ENCODE measurements at places on chromosomes 16 and 17.

- DNase-seq = no peak
These were observed 155.4 kb downstream of the CLEC16A start for GRCh38 chr16:11099672-11100205.

DNA sequence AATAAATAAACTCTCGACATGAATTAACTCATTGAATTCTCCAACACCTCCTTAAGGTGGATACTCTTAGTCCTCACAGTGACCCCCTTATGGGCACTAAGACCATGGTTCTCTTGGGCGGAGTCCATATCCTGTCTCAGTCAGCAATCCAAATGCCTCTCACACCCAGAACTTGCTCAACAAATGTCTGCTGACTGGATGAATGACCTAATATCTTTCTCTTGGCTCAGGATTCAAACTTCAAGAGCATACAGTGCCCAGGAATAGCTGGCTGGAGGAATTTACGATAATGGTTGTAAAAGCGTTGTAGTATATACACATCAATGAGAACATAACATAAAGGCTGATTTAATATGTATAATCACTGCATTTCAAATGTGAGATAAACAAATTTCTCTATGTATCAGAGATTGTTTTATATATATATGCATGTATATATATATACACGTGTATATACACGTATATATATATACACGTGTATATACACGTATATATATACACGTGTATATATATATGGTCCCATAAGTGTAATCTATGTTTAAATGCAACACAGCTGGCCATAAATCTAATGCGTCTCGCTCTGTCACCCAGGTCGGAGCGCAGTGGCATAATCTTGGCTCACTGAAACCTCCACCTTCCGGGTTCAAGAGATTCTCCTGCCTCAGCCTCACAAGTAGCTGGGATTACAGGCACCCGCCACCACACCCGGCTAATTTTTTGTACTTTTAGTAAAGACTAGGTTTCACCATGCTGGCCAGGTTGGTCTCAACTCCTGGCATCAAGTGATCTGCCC is 6.5 kb upstream of the UBB start:
- no peak for DNase-seq

GRCh38 chr17:56891751-56892150 is 22.1 kb downstream of the TRIM25 start:
- peak; percentile 19 for DNase-seq

DNA sequence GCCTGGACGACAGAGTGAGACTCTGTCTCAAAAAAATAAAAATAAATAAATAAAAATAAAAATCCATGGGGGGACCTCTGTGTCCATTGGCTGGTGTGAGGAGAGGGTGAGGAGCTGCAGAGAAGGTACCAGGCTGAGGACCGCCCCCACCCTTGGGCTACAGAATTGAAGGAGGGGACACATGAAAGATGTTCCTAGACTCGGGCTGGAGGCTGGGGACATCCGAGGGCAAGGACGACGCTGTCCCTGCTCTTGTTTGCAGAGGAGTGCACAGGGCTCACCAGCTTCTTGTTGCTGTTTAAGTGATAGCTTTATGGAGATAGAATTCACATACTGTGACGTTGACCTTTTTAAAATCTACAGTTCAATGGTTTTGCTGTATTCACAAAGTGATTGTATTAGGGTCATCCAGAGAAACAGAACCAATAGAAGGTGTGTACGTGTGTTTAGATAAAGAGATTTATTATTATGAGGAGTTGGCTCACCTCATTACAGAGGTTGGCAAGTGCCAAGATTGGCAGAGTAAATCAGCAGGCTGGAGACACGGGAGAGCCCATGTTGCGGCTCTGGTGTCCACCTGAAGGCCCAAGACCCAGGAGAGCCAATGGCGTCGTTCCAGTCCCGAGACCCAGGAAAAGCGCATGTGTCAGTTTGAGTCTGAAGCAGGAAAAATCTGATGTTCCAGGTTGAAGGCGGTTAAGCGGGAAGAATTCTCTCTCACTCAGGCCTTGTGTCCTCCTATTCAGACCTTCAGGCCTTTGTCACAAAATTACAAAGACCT is 320.7 kb downstream of the SEC14L1 start:
- DNase-seq = no peak

- DNase-seq = no peak
These were observed 130.4 kb downstream of the SLC39A11 start for GRCh38 chr17:72962106-72962505.

- no peak for DNase-seq
These were observed 117.1 kb upstream of the AXIN2 start for GRCh38 chr17:65678546-65678945.

DNA sequence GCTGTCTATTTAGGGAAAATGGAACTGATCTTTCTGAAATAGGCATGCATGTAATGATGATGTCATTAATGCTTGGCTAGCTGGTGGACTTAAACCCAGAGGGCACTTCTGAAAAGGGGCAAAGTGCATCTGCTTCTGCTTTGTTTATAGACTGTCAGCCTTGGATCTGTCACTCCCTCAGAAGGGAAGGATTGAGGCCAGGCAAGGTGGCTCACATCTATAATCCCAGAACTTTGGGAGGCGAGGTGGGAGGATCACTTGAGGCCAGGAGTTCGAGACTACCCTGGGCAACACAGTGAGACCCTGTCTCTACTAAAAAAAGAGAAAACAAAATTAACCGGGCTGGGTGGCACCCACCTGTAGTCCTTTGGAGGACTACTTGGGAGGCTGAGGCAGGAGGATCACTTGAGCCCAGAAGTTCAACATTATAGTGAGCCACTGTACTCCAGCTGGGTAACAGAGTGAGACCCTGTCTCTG is 185.5 kb downstream of the WWOX start:
- DNase-seq = no peak

GRCh38 chr17:48060249-48060648 is 12.1 kb downstream of the NFE2L1 start:
- DNase-seq = no peak

Measured in T follicular helper cell (primary cell).